ENCODE measurements at places on chromosomes 7 and 10. TPM values are rescaled to one million over a fixed set of nuclear protein-coding genes. Genes with fewer than 3 reads are reported as not detected.

DNA sequence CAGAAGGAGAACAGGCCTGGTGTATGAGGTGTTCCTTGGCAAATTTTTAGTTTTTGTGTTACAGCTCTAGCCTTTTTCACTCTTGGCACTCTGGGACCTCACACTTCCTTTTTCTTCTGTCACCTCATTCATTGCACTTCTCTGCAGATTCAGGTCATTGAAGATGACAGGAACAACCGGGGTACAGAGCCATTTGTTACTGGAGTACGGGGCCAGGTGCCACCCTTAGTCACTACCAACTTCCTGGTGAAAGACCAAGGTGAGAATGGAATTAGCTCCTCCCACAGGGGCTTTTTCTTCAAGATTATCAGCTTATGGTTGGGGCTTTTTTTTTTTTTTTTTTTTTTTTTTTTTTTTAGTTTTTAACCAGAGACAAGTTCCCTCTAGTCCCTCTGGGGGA lies 18.5 kb upstream of the CHCHD1 start:
- DNase-seq, result no peak

DNA sequence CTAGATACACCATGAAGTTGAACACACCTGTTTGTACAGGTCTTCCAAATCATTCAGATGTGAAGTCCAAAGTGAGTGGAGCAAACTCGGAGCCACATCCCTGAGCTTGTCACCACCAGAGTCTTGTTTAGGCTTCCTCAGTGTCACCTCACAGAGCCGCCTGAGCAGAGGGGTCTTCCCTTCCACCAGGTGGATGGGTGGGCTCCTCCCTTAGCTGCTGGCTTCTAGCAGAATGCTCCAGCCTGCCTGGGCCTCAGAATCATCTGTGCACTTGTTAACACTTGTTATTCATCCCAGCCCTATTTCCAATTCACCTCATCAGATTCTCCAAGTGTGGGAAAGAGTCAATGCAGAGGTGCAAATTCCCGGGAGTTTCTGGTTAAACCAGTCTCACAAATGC lies 32.5 kb downstream of the C10orf71 start:
- DNase-seq, result no peak

- DNase-seq, result no peak
Measured at GRCh38 chr10:2150288-2150687, 413.0 kb upstream of the ADARB2 start.

- no peak for DNase-seq
Measured at GRCh38 chr7:110507832-110508231, 583.1 kb upstream of the LRRN3 start.

- no peak for DNase-seq
Measured at GRCh38 chr7:105202616-105203015, 186.1 kb downstream of the SRPK2 start.

The MRC1 gene
- 26.0 TPM for total RNA-seq

The RPEL1 gene
- not detected for total RNA-seq

The AKR1D1 gene
- total RNA-seq, result not detected

GRCh38 chr7:151082141-151083070 lies 887 bp downstream of the TMUB1 start:
- DNase-seq, result no peak

The FBXL13 gene
- 1.7 TPM for total RNA-seq

The GSTK1 gene
- total RNA-seq, result 270 TPM

The ZNF783 gene
- total RNA-seq, result 3.7 TPM

GRCh38 chr7:117777335-117778142 lies 95.7 kb downstream of the CTTNBP2 start:
- DNase-seq, result no peak

Measured in right atrium auricular region (tissue), 2 donors.